Muscle of leg (tissue), 16 donors: ENCODE measurements at places on chromosomes 1 and 21. TPM values are rescaled to one million over a fixed set of nuclear protein-coding genes. Genes with fewer than 3 reads are reported as not detected.

ZBTB37 gene
- 3.9 TPM for polyA plus RNA-seq

TSPEAR gene
- polyA plus RNA-seq, result not detected

SMPDL3B gene
- 0.13 TPM for polyA plus RNA-seq

ACAP3 gene
- 50.6 TPM for polyA plus RNA-seq

TGFB2 gene
- polyA plus RNA-seq, result 37.2 TPM

CFHR1 gene
- polyA plus RNA-seq, result 1.4 TPM

LCK gene
- polyA plus RNA-seq, result 1.3 TPM

ADGRL4 gene
- 13.2 TPM for polyA plus RNA-seq
